ENCODE measurements at places on chromosomes 1 and 21.

GRCh38 chr1:204837440-204838084 is 33.1 kb upstream of the NFASC start:
- no peak for DNase-seq

DNA sequence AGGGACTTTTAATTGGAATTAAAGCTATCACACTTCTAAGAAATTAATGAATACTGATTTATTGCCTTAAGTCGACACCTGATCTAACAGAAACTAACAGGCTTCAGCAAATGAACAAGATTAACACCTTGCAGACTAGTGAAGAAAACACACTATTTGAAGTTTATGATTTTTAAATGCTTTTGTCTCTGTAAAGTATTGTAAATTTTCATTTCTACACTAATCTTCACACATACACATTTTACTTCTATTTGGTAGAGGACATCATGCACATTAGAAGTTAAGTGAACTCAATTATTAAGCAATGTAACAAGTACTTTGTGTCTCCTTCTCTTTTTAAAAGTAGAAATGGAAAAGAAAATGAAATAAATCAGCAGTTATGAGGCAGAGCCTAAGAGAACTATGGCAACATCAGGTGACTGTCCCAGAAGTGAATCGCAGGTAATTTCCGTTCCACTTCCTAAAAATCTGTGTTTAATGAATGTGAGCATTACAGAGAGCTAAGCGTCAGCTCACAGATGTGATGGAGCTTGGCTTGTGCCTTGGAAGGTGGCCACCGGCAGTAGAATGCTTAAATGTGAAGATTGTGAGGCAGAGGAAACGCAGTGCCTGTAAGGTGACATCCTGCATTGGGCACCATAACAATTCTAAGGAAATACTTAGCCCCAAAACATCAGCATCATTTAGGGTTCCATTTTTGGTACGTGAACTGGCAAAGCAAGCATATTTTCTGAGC is 1.2 kb downstream of the PRMT2 start:
- no peak for DNase-seq

- DNase-seq = no peak
Measured at GRCh38 chr1:182337736-182338571, 53.6 kb downstream of the GLUL start.

DNA sequence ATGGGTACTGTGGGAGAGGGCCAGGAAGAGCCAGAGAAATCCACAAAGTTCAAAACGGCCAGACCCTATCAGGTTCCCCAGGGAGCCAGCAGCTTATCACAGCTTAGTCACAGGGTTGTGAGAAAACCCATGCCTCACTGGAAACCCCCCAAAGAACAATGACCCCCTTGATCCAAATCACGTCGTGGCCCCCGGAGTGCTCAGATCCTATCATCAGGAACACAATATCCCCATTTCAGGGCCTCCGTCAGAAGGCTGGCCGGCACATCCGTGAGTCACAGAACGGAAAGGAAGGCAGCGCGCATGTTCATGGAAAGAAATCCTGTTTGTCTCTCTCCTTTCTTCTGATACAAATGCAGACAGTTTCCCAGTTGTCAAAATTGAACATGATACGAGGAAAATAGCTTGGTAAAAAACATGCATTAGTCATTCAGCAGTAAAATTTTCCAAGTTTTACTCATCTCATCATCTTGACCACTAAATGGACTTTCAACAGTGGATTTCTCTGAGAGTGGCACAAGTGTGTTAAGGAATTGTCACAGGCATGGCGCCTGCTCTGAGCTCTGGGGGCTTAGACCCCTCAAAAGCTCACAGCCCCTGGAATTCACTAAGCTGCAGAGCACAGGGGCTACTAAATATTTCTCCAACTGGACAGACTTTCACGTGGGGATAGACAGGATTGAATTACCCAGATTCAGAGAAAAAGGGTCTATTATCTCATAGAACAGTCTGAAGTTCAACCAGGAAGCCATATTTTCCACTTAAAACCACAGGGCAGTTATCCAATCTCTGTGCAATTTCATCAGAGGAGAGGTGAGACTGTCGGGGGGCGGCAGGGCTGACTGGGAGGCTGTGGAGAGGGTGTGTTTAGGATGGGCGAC is 124.8 kb downstream of the RIPK4 start:
- DNase-seq = no peak

- DNase-seq = no peak
Measured at GRCh38 chr21:26982767-26983166, 15.9 kb upstream of the ADAMTS5 start.

DNA sequence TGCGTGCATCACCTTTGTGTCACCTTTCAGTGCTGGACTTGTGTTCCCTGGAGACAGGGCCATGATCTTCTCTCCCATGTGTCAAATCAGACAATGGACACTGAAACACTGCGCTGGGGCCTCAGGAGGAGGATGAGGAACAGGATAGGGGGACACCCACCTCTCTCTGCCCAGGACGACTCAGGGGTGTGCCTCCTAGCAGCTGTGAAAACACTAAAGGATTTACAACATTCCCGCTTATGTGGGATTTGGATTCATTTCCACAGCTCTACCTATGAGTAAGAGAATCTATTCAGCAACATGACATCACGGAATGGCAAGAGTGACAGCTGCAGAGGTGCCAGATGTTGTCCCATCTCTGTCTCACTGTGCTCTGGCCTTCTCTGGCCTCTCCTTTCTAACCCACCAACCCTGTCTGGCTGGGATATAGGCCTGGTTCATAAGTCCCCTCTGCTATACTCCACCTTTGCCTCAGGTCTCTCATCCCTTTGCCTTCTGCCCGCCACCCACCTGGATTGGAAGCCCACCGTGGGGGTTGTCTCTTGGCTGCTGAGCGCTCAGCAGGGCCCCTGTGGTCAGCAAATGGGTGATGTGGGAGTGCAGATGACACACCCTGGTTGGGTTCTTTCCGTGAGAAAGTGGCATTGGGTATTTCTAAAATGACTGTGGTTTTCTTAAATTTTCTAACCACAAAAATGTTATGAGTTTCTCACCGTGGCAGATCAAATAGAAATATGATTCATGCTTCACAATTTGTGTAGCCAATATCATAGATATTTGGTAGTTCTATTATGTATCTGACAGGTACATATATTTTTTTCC is 47.1 kb upstream of the TLR5 start:
- DNase-seq = no peak

GRCh38 chr1:41918450-41919043 is at the start of gene HIVEP3:
HIVEP3 (minus strand) TSS chr1:41918922.
- peak; percentile 49 for DNase-seq

GRCh38 chr21:33244082-33244778 is 14.5 kb downstream of the IFNAR2 start:
- no peak for DNase-seq

DNA sequence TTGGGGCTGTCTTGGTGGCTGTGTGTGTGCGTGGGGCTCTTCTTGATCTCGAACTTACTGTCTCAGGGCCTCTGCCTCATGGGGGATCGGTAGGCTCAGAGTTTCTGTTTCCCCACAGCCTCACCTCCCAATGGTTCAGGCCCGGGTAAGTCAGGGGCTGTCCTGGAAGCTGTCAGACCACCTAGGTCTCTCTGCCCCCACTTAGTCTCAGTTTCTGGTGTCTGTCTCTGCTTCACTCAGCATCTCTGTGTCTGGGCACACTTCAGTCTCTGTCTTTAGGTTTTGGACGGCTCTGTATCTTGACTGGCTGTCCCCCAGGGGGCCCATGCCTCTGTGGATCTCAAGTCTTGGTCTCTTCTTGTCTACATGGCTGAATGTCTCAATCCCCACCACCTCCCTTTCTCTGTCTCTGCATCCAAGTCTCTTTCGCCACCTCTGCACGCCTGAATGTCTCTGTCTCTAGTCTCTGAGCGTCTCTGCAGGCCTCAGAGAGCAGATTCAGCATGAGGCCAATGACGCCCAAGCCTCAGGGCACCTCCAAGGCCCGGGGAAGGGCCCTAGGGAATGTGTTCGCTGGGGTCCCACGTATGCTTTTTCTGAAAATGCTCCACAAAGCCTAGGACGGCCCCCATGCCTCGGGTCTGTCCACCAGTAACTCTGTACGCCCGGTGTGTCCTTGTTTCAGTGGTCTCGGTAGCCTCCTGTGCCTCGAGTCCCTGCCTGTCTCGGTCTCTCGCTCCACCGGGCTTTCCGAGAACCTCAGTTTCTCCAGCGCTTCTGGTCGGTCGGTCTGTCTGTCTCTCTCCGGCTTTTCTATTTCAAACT is 818 bp downstream of the FHL3 start:
- DNase-seq = no peak

DNA sequence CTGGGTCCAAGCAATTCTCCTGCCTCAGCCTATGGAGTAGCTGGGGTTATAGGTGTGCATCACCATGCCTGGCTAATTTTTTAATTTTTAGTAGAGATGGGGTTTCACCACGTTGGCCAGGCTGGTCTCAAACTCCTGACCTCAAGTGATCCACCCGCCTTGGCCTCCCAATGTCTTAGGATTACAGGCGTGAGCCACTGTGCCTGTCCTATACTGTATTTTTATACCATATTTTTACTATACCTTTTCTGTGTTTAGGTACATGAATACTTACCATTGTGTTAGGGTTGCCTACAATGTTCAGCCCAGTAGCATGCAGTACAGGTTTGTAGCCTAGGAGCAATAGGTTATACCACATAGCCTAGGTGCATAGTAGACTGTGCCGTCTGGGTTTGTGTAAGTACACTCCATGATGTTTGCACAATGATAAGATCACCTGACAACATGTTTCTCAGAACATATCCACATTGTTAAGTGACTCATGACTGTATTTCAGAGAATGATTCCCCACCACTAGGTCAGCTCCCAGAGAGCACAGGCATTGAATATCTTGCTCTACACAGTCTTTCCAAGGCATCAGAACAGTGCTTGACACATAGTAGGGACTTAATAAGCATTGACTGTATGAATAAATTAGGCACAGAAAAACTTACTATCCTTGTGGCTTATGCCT is 6.0 kb upstream of the CITED4 start:
- no peak for DNase-seq

GRCh38 chr1:226575739-226576378 is 27.3 kb downstream of the STUM start:
- peak; percentile 11 for DNase-seq

DNA sequence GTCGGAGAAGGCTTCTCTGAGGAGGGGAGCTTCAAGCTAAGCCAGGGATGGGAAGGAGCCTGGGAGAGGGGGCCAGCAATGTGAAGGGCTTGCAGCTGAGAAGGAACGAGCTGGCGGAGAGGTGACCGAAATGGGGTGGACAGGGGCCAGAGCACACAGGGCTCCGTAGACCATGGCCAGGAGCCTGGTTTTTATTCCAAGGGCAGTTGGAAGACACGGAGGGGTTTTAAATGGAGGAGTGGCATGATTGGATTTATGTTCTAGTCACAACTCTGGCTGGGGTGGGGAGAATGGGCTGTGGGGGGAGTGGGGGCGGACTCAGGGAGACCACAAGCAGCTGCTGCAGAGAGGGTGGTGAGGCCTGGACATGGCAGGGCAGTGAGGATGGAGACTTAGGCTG is 5.1 kb upstream of the EPS8L3 start:
- no peak for DNase-seq

DNA sequence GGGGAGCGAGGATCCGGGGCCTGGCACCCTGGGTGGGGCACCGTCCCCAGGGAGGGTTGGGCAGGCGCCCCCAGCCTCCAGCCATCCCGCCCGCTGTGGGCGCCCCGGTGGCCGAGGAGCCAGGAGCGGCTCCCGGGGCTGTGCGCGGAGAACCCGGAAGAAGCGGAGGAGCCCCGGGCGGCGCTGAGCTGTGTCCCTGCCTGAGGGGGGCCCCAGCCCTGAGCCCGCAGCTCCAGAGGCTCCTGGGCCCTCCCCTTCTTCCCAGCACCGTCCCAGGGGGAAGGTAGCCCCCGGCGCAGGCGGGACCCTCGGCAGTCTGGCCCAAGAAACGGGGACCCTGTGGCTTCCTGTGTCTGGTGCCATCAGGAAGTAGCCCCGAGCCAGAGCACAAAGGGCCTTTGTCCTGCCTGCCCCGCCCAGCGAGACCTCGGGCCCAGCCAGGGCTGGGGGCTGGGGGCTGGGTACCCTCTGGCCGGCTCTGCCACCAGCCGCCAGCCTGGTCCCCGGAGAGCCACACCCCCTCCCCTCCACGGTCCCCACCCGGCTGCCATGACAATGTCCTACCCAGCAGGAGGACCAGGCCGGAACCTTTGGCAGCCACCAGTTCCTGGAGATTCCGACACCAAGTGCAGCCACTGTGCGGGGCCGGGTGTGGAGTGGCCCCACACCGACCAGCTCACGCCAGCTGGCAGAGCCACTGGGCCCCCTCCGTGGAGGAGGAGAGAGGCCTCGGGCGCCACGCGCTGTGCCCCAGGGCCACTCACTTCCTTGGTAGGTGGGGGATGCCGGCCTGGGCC is 15.6 kb upstream of the TTLL10 start:
- no peak for DNase-seq

GRCh38 chr1:205263580-205264190 is 35.9 kb downstream of the TMCC2 start:
- no peak for DNase-seq

GRCh38 chr1:53172426-53173128 is 24.0 kb upstream of the CPT2 start:
- peak; percentile 39 for DNase-seq

- no peak for DNase-seq
Measured at GRCh38 chr1:23914921-23915320, 1.8 kb upstream of the CNR2 start.

DNA sequence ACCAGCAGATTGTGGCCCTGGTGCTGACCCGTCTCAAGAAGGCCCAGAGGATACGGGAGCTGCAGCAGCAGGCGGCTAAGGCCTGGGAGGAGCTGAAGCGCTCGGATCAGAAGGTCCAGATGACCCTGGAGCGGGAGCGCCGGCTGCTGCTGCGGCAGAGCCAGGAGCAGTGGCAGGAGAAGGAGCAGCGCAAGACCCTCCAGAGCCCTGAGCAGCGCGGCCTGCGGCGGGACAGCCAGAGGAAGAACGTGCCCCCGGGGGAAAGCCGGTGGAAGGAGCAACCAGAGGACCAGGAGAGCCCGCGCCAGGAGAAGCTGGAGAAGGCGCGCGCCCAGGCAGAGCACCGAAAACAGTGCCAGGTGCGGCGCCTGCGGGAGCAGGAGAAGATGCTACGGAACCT is 1.0 kb downstream of the CCDC185 start:
- DNase-seq = no peak

- no peak for DNase-seq
Measured at GRCh38 chr1:2815551-2815950, 14.1 kb upstream of the TTC34 start.

GRCh38 chr1:112011202-112011601 is 21.7 kb upstream of the KCND3 start:
- DNase-seq = no peak

GRCh38 chr1:184973272-184974055 is 844 bp downstream of the NIBAN1 start:
- peak; percentile 11 for DNase-seq

GRCh38 chr1:154179946-154180687 is 11.8 kb downstream of the TPM3 start:
- no peak for DNase-seq

GRCh38 chr1:8763888-8764287 is 53.6 kb downstream of the RERE start:
- DNase-seq = no peak

GRCh38 chr1:163528710-163529348 is 207.1 kb downstream of the NUF2 start:
- no peak for DNase-seq
